Left renal cortex interstitium (tissue), 4 donors: ENCODE measurements at places on chromosomes 1 and 21.

GRCh38 chr21:17784180-17784598 is 35.0 kb downstream of the C21orf91 start:
- DNase-seq: no peak

GRCh38 chr1:204507317-204508105 is 8.7 kb upstream of the MDM4 start:
- DNase-seq: peak; percentile 39

DNA sequence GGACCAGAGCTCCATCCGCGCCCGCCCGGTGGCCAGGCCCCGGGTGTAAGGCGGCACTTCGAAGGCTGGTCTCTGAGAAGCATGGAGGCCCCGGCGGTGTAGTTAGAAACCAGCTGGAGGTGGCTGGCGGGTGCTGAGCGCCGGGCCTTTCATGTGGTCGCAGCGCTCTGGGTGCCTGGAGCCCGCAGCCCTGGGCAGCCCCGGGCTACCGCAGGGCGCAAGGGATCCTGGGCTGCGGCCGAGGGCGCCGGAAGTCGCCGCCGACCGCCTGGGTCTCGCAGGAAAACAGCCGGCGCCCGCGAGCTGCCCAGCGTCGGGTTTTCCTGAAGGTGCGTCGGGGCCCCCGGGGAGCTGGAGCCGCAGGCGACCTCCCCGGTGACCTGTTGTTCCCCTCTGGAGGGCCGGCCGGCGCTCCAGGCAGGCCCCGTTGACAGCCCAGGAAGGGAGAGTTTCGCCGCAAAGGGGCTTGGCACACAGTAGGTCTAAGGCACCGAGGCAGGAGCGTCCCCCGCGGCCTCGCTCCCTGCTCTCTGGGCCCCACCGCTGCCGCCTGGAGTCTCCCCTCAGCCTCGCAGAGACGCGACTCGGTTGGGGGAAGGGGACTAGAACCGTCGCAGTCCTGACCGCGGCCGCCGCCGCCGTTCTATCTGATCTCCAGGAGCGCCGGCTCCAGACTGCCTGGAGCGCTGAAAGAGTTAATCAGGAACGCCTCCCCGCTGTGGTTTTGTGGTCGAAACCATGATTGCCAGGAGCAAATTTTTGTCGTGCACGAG is 2.7 kb downstream of the GRHL3 start:
- no peak for DNase-seq

- DNase-seq: no peak
Observed at GRCh38 chr1:40421431-40422384, 28.6 kb upstream of the ZFP69B start.

GRCh38 chr1:93735722-93736121 is 54.1 kb upstream of the BCAR3 start:
- DNase-seq: no peak

- no peak for DNase-seq
Observed at GRCh38 chr1:114620419-114620818, 39.0 kb upstream of the BCAS2 start.

- no peak for DNase-seq
Observed at GRCh38 chr1:221765527-221765926, 23.6 kb upstream of the DUSP10 start.

DNA sequence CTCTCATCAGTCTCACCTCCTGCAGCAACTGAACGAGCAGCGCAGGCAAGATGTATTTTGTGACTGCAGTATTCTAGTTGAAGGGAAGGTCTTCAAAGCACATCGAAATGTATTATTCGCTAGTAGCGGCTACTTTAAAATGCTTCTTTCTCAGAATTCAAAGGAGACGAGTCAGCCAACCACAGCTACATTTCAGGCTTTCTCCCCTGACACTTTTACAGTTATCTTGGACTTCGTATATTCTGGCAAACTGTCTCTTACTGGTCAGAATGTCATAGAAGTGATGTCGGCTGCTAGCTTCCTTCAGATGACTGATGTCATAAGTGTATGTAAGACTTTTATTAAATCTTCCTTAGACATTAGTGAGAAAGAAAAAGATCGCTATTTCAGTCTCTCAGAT is 53.7 kb downstream of the ZBTB8A start:
- no peak for DNase-seq

DNA sequence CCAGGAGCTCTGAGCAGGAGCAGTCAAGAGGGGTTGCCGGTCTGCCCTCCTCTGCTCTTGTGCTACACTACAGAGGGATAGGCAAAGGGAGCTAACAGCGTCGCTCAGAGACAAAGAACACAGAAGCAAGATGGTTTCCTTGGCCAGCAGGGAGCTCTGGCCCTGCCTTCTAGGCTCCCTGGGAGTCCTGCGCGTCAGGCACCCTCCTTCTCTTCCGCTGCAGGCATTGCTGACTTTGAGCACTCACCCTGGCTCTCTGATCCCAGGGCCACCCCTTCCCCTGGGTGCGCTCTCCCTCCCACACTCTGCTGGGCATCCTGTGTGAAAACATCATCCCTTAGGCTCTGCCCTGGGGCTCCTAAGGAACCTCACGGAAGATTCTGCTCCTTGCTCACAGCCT is 489 bp downstream of the TNNI1 start:
- DNase-seq: no peak

GRCh38 chr1:31548534-31548906 is 27.8 kb upstream of the TINAGL1 start:
- DNase-seq: no peak

DNA sequence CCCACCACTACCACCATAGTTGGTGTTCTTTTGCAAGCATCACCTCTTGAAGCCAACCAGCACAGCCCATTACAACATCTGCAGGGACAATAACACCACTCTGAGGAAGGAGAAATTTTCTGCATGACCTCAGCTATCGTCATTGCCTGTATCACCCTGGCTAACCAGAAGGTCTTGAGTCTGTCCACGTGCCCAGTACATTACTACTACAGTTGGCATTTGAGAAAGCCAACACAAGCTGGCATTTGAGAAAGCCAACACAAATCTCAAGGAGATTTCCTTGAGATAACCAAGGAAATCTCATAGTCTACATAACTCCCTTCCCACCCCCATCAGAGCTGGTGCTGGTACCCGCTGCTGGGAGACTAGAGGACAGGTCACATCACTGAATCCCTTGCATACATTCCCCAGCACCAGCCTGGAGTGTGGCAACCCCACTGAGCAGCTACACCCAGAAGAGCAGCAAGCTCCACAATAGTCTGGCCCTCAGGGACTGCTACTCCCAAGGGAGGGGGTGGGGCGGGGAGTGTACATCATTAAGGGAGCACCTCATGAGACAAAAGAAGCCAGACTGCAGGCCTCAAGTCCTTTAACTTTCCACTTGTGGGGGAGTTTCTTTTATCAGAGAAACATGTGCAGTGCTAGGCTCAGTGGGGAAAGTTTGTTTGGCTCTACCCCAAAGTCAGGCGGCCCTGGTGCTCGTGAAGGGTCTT is 46.0 kb upstream of the GUCA2A start:
- no peak for DNase-seq

DNA sequence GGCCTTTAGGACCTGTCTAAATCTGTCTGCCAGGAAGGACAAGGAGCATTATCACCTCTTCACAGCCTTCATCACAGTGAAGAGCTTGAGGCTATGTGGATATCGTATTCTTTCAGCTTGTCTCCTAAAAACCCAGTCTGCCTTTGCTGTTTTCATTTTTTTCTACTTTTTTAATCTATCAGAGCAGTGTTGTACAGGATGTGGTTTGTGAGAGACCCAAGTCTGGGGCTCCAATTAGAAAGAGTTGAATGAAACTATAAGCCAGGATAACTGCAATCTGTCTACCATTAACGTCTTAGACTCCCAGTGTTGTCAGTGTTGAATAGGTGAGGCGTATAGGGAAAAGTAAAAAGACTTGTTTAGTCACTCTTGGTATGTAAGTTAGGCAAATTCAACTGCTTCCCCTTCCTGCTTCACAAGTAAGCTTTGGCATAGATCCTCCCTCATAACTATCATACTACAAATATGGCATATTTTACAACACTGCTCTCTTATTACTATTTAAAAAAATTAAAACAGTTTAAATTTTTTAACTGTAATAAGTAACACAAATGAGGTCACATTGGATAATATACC is 1225.8 kb upstream of the PRMT6 start:
- DNase-seq: no peak

DNA sequence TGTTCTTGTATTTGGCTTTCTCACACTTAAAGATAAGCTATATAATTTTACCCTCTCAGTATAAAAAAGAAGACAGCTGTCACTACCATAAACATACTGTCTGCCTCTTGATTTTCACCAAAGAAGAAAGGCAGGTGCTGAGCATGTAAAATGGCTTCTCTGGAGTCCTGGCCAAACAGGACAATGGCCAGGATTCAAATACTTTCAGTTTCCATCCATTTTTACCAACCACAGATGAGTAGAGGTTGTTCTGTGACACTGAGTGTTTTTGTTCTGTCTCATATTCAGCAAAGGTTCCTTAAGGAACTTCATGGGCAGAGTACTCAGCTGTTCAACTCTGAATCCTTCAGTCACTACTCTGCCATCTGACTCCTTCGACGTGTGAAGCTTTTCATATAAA is 29.4 kb upstream of the RAB3GAP2 start:
- DNase-seq: no peak

DNA sequence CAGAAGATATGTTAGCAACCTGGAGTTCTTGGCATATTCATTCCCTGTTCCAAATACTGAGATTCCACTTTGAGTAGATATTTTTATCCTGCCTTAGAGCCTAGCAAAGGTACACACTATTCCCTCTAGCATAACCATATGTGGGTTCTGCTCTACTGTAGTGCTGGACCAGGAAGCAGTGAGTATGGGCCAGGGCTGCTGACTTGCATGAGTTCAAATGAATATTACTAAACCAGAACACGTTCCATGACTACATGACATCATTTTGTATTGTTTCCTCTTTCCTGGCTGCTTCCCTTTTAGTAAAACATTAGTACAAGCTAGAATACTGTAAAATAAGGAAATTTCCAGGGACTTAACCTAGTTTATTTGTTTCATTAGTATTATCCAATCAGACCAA is 41.1 kb downstream of the TNFSF18 start:
- DNase-seq: no peak

GRCh38 chr1:87106144-87106543 is 191.7 kb downstream of the HS2ST1 start:
- DNase-seq: no peak

GRCh38 chr21:32140604-32141317 is 138.1 kb downstream of the MIS18A start:
- DNase-seq: no peak

DNA sequence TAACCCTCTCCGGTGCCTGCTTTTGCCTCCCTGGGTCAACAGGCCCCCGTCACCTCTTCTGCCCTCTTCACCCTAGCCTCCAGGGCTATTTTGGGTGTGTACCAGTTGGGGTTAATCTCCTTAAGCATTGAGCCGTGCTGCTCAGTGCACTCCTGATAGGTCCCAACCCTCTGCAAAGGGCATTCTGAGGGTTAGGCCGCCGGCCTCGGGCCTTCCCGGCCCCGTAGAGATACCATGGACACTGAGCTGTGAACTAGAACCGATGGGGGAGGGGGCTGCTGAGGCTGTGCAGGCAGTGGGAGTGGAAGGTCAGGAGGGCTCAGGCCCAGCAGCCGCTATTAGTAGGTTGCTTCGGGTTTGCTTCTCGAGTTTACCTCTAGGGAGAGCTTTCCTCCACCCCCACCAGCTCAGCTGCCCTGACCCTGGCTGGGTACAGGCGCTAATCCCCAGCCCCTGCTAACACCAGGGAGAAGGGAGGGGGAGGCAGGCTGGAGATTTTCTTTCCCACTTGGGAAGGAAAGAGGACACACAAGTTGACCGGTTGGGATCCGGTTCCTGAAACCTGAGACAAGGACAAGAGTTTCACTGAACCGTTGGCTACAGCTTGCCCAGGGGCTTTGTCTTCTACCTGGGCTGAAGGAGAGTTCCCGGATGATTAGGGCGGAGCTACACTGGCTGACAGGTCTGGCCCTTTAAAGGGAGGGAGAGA is 4.8 kb downstream of the LMOD1 start:
- no peak for DNase-seq

DNA sequence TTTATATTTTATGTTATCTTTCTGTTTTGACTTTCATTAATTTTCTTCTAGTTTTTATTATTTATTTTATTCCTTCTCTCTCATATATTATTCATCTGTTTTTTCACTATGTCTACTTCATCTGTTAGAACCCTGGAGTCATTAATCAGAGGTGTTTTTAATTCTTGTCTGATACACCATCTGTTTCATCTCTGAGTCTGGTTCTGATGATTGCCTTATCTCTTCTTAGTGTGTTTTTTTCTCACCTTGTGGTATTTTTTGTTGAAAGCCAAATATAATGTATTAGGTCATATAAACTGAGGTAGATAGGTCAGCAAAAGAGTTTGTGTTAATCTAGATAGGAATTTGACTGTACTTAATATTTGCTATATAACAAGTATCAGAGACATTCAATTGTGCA is 1005.7 kb upstream of the NCAM2 start:
- DNase-seq: no peak

DNA sequence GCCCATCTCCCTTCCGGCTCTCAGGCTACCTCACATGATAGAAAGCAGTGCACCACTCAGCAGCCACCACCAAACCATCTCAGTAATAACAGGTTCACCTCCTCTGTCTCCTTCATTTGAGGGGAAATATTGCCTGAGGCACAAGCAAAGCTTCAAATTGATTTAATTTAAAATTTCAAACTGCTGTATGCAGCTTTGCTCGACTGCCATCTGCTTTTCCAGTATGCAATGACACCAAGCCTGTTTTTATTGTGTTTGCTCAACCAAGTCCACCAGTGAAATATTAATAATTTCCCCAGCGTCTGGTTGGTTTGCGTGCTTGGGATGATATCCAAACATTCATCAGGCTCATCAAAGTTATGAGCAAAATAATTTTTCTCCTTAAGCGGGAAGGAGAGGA is 552.4 kb upstream of the DAB1 start:
- no peak for DNase-seq
